ENCODE measurements at places on chromosomes 4 and X.

DNA sequence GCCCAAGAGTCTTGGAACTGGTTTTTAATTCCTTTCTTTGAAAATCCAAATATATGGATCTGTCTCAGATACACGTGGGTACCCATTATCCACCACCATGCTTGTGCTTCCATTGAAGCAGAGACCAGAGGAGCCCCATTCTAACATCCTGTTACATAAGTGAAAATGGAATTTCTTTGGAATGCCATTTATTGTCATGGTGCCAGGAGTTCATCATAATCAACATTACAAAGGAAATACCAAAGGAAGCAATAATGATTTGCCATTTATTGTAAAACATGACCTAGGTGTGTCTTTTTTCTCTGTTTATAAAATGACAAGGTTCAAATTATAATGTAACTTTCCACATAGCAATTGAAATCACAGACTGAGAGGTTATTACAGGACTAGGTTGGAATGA, 61.7 kb downstream of the PALLD start:
- DNase-seq: no peak

DNA sequence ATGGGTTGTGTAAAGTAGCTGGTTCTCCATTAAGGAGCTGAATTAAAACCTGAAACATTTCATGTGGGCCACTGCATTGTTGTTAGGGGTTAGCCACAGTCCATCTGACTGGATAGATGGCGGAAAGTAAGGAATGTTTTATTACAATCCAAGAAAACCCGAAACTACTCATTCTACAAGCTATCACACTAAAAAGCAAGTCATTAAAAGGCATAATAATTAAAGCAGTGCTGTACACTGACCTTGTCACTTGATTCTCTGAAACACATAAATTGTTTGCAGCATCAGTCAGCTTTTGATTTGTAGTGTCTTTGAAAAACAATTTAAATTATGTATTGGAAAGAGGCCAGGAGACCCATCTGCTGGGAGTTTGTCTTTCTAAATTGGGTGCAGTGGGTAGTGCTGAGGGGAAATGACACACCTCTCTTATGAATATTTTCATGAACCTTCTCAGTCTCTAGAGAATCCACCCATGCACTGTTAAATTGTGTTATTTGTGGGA, 75.7 kb upstream of the ANK2 start:
- DNase-seq: no peak

DNA sequence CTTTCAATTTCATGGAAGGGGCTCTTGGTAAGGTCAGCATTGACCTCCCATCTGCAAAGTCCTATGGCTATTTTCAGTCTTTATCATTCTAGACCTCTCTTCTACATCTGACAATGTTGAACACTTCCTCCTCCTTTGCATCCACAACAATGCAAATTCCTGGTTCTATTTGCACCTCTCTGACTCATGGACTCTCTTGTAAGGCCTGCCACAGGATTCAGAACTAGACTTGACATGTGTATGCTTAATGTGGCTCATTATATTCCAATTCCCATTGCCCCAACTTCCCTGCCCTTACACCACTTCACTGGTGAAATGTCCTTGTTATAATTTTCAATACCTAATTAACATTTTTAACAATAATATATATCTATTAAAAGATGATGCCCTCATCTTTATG, 314.3 kb upstream of the FGF13 start:
- DNase-seq: no peak

DNA sequence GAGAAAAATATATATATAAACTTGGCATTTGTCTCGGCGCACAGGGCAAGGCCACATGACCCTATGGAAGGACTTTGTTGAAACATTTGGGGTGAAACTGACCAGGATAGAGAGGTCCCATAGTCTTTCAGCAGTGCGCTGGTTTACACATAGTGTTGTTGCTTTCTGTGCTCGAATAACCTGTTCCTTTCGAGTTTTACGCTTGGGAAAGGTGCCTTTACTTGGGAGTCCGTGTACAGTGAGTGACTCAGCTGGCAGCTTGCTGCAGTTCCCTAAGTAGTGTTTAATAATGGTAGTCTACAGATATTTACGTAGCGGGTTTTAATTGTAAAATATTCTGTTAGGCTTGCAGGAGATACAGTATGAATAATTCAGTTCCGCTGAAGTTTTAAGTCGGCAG, 578 bp downstream of the APOOL start:
- DNase-seq: no peak

GRCh38 chr4:57410331-57411052, 300.3 kb upstream of the IGFBP7 start:
- DNase-seq: no peak

DNA sequence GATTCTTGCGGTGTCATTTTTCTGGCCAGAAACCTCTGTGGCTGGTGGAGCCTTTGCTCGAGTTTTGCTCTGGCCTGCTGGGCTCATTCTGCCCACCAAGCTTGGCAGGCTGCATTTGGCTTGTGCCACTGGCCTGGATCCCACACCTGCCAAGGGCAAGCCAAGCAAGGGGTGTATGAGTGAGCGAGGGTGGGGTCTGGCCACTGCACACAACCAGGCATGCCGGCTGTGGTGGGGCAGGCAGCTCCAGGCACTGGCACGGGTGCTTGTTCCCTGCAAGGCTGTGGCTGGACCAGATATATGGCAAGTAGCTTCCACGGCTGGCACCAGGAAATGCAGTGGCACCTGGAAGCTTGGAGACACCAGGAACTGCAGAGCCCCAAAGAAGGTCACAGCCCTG, 68.6 kb upstream of the PPP3CA start:
- no peak for DNase-seq

GRCh38 chrX:16903274-16904022, 33.3 kb upstream of the RBBP7 start:
- no peak for DNase-seq

DNA sequence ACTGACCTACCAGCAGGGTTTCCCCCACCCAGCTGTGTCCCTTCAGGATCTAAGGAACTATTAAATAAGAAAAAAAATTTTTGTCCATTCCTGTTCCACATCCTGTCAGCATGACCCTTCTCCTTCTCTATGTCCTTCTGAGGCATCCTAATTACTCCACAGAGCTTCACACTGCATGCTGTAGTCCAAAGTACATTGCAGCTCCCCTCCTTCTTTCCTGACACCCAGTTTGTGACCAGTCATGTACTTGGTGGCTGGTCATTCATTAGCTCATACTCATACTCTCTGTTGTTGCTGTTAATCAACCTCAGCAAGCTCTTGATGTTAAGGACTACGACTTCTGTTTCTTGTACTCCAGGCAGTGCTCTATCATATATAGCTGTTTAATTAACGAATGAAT, 2.4 kb upstream of the EGF start:
- no peak for DNase-seq

DNA sequence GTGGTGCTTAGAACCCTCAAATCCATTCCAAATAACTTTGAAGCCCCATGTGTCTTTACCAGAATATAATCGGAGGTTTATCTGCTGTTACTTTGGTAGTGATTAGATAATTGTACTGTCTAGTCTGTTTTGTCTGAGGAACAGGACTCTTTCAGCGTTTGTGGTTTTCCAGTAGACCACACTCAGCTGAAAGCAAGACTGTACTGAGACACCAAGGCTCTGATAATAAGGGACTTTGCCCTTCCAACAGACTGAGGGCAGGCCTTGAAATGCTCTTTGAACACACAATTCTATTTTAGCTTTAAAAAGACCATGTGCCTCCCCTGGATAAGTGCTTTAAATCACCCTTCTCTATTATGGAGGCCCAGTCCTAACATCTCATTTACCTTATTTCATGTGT, 76.1 kb downstream of the KLHL8 start:
- DNase-seq: no peak

DNA sequence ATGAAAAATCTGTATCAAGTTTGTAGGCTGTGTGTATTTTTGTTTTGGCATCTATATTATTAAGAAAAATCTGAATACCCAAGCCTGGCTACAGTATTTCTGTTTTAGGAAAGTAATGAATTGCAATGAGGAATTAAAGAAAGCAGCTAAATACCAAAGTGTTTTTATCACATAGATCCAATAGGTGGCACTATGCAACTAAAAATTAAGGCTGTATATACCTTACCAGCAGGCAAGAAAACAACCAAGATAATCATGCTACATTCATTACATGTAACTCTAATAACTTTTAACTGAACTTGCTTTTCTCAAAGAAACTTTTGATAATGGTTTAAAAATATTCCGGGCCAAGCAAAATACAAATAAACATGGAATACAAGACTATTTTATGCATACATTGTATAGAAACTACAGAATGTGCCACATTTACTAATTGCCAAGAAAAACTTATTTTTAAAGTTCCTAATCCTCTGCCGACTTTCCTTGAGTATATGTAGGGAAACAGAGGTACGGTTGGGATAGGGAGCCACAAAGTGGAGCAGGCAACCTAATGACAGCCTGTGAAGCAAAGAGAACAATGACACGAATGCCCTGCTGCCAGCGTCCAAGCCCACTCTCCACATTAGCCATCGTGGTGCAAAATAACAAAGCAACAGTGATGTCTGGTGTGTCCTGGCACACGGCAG, 63.7 kb downstream of the SEC24D start:
- DNase-seq: peak; percentile 33

DNA sequence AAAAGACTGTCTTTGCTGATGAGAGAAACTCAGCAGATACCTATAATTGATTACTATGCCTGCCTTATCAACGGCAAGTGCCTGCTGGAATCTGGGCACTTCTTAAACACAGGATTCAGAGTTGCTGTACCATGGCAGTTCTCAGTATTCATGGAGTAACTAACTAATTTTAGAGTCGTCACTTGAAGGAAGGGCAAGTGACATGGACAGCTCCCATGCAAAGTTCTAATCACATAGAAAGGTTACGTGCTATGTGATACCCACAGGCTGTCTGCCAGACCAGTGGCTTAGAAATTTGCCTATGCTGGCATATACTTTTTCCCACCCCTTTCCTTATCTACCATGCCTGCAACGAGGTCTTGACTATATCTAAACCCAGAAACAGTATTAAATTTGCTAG, 931.1 kb upstream of the TENM3 start:
- DNase-seq: no peak

GRCh38 chr4:6825403-6825802, 42.9 kb downstream of the KIAA0232 start:
- DNase-seq: no peak

DNA sequence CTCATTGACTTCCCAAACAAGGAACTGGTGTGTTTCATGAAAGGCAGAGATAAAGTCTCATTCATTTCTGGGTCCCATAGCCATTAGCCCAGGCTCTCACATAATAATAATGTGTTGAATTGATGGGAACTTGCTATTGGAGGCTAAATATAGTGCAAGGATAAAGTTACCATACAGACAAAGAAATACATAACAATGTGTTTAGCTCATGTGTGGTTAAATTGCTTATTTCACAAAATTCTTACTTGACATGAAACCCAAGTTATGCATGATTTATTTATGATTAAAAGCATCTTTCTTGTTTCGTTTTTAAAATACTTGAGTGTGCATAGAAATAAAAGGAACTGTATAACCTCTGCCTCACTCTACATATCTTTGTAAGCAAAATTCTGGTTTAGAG, 37.3 kb upstream of the LPAR4 start:
- no peak for DNase-seq

- DNase-seq: no peak
Observed at GRCh38 chr4:117560329-117560728, 474.0 kb upstream of the NDST3 start.

GRCh38 chr4:51853027-51853682, 10.2 kb downstream of the DCUN1D4 start:
- no peak for DNase-seq

GRCh38 chr4:81137446-81137845, 77.6 kb downstream of the PRKG2 start:
- DNase-seq: no peak

GRCh38 chr4:24550441-24551175, 33.7 kb downstream of the DHX15 start:
- DNase-seq: no peak

DNA sequence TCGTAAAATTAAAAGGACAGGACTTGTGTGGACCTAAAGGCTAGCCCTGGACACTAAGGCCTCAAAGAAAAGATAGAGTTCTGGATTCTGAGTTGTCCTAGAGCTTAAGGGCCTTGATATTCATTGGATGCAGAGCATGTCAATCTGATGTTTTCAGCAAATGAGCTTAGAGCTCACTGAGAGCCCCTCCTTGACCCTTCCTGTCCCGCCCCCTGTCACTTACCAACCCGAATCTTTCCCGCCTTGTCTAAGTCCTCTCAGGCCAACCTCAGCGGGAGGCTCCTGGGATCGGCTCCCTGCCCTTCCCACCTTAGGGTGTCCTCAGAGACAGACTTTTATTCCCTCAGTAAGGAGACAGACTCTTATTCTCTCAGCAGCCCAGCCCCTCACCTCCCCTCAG, at the start of gene CT47C1:
TSS of gene CT47C1 (plus strand) at position 250 of the 400 bp plus-strand sequence. CDS start 233 bp downstream, outside the sequence.
- no peak for DNase-seq

DNA sequence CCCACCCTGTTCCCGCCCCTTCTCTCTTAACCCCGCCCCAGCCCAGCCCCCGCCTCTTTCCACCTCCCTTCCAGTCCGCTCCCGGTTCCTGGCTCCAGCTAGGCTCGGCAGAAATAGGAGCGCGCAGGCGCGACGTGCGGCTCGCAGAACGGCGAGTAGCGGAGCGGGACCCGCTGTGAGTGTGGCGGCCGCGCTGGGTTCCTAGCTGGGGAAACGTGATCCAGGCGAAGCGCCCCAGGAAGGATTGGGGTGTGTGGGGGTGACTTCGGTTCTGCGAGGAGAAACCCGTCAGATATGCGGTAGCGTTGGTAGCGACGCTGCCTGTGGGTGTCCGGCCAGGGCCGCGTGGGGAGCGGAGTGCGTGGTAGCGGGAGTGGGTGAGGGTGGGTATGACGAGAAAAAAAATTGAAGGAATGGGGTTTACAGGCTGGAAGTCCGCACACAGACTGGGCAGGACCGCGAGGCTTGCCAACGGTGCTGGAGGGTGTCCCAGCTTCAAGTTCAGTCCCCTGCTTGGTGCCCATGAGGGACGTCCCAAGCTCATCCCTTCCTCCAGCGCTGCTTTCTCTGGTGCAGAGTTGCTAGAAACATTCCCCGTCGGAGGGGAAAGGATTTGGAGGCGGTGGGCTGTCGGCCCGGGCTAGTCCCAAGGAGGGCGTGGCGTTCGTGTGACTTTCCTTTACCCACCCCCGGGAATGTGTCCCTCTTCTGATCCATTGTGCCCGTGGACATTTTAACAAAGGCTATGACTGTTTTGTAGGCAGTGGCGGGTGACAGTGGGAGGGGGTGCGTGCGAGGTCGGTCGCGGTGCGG, at the start of gene PRRG1:
TSS of gene PRRG1 (plus strand) at position 144 of the 813 bp plus-strand sequence. CDS start 56,886 bp downstream, outside the sequence.
- DNase-seq: no peak

Measured in GM13976 (cell line).